Placental epithelial cell (primary cell): ENCODE measurements at places on chromosomes 11 and 22. TPM values are rescaled to one million over a fixed set of nuclear protein-coding genes. Genes with fewer than 3 reads are reported as not detected.

Gene IL17REL
- total RNA-seq = not detected in 2 replicates

Gene PRG2
- total RNA-seq = not detected in 2 replicates

Gene TECTA
- total RNA-seq = 0.33 and 0.79 TPM in 2 replicates

Gene EMID1
- 0.54 and 3.5 TPM in 2 replicates for total RNA-seq

Gene FOXRED2
- 5.1 and 6.7 TPM in 2 replicates for total RNA-seq

Gene PGA5
- not detected in 2 replicates for total RNA-seq

Gene LGALS12
- total RNA-seq = not detected in 2 replicates
